Frontal cortex (tissue), 4 donors: ENCODE measurements at places on chromosomes 16 and 17.
A peak's percentile ranks its signal among the peaks of the same experiment; 100 is the strongest.

DNA sequence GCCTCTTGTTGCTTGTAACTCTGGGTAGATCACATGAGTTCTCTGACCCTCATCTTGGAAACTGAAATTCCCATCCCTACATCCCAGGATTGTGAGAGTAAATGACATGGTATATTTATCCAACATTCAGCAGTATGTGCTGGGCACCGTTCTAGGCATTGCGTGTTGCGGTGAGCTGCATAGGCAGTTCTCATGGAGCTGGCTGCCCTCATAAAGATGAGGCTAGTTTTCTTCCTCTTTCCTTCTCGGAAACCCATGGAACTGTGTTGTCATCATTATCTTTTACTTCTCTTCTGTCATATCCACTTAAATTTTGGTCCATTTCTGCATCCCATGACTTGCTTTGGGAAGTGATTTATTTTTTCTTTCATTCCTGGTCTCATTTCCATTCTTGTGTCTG is 17.2 kb downstream of the CMIP start:
- DNase-seq = no peak

- no peak for DNase-seq
Measured at GRCh38 chr17:49629447-49629846, 48.5 kb downstream of the SPOP start.

GRCh38 chr16:27463741-27464591 is 62.0 kb downstream of the IL21R start:
- DNase-seq = no peak

DNA sequence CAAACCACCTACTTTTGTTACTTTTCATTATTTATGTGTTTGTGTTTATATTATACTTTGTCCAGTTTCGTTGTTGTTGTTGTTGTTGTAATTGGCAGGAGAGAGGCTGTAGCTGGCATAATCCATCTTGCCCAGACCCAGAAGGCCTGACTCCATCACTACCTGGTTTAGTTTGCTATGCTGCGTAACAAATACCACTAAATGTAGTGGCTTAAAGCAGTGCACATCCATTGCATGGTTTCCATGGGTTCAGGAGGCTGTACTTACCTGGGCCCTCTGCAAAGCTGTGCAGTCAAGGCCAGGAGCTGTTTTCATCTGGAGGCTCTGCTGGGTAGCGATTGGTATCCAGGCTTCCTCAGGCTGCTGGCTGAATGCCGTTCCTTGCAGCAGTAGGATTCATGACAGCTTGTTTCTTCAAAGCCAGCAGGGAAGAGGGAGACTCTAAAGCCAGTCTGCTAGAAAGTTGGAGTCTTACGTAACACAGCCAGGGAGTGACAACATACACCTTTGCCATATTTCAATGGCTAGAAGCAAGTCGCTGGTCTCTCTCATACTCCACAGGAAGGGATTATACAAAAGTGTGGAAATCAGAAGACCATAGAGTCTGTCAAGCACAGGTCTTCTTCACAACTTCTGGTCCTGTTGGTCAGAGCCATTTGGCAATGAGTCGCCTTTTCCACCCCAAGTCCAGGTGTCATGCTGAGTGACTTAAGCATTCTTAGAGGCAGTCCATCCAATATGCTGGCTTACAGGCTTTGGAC is 41.1 kb downstream of the TNRC6C start:
- no peak for DNase-seq

- peak; percentile 40 for DNase-seq
Measured at GRCh38 chr16:67833030-67833414, 9.1 kb upstream of the THAP11 start.

GRCh38 chr16:67425061-67425460 is 5.9 kb upstream of the HSD11B2 start:
- DNase-seq = no peak

- DNase-seq = no peak
Measured at GRCh38 chr17:61462719-61463315, 10.6 kb downstream of the TBX4 start.

DNA sequence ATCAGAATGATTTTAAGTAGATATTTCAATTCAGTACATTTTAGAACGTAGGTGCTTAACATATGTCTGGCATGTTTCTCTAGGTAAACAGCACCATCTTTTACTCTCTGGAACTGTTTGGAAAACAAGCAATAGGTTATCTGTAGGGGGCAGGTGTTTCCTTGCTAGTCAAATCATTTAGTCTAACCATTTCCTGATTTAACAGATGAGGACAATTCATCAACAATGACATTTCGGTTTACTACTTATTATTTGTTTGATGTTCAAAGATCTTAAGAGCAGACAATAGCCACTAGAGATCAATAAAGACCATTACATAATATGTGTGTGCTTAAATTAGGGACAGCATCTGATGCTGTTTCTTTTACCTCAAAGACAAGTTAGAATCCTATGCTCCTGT is 173.1 kb downstream of the CEP112 start:
- DNase-seq = no peak

DNA sequence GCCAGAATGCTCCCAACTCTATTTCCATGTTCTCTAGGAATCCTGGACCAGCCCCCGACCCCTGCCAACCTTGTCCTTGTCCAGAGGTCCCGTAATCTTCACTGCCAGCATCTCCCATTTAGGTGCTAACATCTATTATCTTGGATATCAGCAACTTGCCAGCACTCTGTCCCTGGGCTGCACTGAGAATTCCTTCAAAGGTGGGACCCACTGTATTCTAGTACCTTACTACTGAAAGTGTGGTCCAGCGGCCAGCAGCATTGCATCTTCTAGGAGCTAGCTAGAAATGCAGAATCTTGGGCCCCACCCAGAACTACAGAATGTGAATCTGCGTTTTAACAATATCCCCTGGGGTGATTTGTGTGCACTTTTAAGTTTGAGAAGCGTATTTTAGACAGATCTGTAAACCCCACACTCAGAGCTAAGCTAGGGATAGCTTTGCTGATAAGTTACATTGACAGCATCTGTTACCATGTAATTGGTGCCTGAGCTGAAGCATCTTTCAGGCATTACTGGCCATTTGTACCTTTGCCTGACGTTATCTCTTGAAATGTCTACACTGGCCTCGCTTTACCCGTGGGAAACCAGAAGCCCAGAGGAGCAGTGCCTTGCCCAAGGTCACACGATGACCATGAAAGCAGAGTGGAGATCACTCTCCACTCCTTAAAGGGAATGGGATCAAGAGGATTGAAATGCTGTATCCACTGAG is 8.3 kb downstream of the ABAT start:
- no peak for DNase-seq

- DNase-seq = no peak
Measured at GRCh38 chr17:58686980-58687379, 4.9 kb downstream of the TEX14 start.

- no peak for DNase-seq
Measured at GRCh38 chr16:79598348-79599181, 2.0 kb downstream of the MAF start.

GRCh38 chr17:32976131-32976530 is 15.5 kb upstream of the SPACA3 start:
- no peak for DNase-seq
